Cortex of kidney (tissue), 1 donor: ENCODE measurements at places on chromosomes 12 and 14.

GRCh38 chr12:115541891-115542421, 735.5 kb downstream of the MED13L start:
- DNase-seq: no peak

DNA sequence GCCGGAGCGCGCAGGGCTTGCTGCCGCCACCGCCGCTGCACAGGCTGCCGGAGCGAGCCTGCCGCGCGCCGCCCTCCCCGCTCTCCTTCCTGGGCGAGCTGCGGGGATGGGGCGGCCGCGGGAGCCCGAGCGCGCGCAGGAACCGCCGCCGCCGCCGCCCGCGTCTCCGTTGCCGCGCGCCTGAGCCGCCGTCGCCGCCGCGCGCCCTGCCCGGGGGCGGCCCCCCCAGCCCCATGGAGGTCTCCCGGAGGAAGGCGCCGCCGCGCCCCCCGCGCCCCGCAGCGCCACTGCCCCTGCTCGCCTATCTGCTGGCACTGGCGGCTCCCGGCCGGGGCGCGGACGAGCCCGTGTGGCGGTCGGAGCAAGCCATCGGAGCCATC, 352 bp downstream of the PLXNC1 start:
- DNase-seq: no peak

DNA sequence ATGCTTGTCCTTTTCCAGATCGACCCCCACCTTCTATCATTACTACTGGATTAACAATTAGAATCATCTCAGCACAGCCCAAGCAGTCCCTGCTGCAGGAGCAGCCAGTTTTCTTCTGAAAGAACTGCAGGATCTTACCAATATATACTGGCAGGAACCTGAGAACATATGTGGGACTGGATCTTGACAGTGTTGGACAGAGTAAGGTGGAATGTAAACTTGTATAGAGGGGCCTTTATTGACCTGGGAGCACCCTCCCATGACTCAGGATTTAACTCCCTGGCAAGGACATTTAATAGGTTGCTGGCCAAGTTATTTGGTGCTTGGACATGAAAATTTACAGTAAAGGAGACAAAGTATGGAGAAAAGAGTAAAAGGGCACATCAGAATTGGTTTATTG, 66.2 kb upstream of the TMX1 start:
- no peak for DNase-seq

DNA sequence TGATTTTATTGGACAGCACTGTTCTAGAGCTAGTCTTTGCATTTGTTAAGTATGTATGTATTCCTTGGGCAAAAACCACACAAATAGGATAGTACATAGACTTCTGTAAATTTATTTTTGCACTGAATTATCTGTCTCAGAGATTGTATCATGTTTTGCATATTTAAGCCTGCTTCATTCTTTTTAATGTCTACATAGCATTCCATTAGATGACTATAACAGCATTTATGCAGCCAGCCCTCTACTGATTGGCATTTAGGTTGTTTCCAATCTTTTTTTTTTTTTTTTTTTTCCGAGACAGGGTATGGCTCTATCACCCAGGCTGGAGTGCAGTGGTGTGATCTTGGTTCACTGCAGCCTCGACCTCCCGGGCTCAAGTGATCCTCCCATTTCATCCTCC, 34.5 kb downstream of the SYNDIG1L start:
- DNase-seq: no peak

- DNase-seq: no peak
Measured at GRCh38 chr12:21823581-21823980, 49.1 kb upstream of the KCNJ8 start.

GRCh38 chr14:55518391-55518790, 61.6 kb upstream of the KTN1 start:
- DNase-seq: no peak
